ENCODE measurements at places on chromosomes 2 and 18.

DNA sequence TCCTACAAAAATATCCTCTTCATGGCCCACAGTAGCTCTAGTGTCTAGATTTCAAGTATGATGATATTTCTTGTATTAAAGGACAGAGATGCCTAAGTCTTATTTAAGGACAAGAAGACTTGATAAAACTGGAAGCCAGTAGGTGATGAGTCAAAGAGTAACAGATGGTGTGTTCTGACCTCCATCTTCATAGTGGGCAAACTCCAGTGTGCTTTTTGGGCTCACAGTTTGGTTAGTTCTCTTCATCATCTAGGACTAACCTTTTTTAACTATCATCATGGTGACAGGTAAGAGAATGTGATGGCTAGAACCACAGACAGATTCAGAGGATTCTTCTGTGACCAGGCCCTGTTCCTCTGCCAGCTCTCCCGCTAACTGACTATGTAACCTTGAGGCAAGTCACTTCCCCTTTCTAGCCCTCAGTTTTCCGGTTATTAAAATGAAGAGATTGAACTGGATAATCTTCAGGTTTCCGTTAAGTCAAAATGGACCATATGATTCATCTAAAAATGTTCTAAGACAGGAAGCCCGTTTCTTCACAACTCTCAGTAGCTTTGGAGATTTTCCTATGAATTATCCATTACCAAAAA lies 140.3 kb upstream of the RASGRP3 start:
- DNase-seq = no peak

- DNase-seq = peak; percentile 65
Observed at GRCh38 chr2:232611559-232612218, 21.7 kb upstream of the EFHD1 start.

DNA sequence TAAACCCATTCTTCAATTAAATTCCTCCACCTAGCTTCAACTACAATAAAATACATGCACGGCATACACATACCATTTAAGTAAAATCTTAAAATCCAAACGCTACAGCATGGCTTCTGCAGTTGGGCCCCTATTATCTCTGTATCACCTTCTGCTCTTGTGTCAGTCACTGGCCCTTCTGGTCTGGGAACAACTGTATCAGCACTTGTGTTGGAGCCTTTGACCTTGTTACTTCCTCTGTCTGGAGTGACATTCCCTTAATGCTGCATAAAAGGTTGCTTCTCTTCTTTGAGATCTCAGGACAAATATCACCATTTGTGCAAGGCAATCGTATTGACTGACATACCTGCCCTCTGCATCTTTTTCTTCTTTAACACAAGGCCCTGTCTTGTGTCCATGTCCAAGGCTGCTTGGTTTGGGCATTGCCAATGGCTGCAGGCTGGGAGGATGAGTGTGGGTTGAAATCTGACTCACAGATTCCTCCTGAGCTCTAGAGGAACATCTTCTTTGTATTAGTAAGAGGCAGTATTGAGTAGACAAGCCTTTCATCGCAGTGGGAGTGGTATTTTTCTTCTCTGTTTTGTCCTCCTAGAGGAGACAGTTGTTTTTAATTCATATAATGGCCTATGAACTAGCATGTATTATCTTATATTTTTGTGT lies 267.8 kb upstream of the TRIB2 start:
- DNase-seq = peak; percentile 45

DNA sequence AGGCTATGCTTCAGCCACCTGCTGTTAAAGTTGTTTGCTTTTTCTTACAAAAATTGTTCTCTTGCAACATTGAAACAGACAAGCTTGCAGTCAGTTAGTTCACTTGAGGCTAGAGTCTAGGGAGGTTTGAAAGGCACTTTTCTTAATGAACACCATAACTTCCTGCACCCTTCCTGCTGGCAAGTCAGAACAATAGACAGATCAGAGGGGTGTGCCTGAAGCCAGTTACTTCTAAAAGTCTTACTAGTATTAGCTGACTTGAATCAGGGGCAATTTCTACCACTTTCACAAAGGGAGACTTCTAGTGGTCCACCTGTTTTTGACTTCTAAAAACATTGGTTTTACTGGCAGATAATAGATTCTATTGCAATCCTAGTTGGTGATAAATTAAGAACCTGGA lies 367.4 kb upstream of the CDH20 start:
- no peak for DNase-seq

DNA sequence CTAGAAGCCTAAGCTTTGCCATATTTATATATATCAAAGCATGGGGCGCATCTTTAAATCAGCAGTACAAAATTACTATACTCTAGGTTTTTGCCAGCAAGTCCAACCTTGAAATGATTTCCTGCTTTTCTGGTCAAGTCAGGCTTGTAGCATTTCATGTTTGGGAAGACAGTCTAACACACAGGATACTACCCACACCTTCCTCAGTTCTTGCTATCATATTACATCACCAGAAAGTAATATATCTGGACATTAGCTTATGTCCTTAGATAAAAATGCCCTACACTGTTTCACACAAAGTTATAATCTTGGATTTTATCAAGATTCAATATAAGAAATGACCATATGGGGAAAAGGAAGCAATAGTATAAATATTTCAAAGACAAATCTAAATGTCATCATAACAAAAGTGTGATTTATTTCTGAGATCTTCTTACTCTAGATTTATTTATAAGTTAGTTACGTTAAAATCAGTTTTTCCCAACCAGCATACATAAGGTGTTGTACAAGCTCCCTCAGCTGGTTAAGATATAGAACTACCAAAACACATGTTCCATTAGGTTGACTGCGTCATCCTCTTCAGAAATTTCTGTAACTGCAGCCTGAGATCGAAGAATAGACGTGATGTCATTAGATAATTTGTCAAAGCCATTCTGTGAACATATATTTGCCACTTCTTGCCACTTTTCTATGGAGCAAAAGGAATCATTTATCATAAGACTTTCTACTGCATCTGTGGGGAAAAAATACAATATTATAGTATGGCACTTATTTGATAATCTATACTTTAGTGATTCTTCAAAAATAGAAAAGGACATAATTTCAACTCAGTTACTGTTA lies 56.6 kb downstream of the CLHC1 start:
- DNase-seq = peak; percentile 82

- DNase-seq = no peak
Observed at GRCh38 chr2:197998702-197999101, 194.3 kb downstream of the PLCL1 start.

DNA sequence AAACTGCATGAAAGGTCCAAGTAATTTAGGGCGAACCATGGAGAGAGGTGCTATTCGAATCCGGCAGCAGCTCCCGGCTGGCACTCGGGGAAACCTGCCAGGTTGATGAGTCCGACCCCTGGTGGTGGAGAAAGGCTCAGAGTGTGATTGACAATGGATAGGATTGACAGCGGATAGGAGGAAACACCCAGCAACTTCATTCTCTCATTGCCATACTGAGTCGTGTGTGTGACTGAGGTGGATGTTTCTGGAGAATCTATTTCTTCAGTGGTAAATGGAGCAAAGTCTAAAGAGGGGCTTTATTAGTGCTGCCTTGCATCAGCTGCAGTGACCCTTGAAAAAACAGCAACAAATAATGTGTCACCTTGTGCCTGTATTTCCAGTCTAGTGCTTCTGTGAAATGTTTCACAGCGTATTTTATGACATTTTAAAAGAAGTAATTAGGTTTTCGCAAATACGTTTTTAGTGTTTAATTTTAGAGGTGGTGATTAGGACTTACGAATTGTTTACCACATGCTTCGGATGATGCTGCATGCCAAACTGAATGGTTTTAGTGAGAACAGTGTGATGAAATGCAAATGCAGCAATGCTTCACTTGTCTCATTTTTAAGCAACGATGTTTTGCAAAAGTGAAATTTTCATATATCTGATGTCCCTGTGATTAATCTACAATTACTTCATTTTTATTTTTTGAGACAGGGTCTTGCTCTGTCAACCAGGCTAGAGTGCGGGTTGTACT lies 102.0 kb downstream of the DCDC2C start:
- no peak for DNase-seq

DNA sequence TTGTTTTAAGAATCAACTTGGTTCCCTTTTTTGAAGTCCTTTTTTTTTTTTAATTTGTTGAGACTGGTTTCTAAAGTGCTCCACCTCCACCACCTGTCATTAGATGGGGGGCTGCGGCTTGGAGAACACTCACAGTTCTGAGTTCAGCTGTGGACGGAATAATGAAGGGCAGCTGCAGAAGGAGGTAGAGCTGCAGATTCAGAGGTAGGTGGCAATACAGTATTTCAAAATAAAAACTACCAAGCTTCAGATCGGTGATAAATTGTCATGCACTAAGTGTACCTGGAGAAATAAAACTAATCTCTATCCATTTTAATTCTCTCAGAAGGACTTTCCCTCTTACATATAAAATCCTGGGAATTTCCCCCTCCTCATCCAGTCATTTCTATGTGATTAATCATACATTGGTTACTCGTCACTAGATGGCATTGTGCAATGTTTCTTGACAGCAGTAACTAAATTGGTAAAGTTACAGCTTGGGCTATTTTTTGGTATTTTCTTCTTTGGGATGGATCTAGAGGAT lies 81.1 kb upstream of the SLC39A10 start:
- peak; percentile 92 for DNase-seq

DNA sequence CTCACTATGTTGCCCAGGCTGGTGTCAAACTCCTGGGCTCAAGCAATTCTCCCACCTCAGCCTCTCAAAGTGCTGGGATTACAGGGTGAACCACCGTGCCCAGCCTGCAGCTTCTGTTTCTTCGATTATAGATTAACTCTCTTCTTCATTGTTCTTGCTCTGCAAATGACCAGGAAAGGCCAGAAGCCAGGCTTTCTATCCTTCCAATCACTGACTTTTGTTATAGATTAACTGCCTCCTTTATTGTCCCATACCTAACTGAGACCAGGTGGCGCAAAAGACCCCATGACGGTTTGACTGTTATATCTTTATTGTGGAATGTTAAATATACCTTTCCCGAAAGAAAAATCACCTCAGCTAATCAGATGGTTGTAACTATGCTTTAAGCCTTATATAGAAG lies 196.9 kb downstream of the MREG start:
- no peak for DNase-seq

- no peak for DNase-seq
Observed at GRCh38 chr2:68732036-68732932, 2.3 kb upstream of the ARHGAP25 start.

All from ELR (cell line).